HFFc6 (cell line): ENCODE measurements at places on chromosomes 16 and 17. TPM values are rescaled to one million over a fixed set of nuclear protein-coding genes. Genes with fewer than 3 reads are reported as not detected.
A peak's percentile ranks its signal among the peaks of the same experiment; 100 is the strongest.

IRX5 gene
- total RNA-seq: 4.7 and 5.9 TPM in 2 replicates

DNA sequence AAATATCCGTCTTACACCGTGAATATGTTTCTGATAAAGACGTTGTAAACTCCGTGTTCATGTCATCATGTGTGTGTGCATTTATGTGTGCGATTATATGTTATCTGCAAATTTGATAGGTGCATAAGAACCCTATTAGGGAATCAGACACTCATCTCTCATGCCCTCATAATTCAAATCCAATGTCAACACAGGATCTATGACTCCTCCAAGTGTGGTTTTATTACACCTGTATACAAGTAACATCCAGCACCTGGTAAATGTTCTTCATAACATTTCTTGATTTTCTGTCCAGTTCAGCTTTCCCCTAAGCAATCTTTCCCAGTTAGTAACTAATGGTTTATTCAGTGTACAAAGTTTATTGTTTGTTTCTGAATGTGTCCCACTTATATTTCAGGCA, 681.9 kb downstream of the CDH11 start:
- H3K27me3 ChIP-seq: no peaks in the 10 kb centered on the region
- H3K4me1 ChIP-seq: peaks cover 38% of the 10 kb centered on the region
- no peak for DNase-seq
- H3K27ac ChIP-seq: peak overlapping the region; percentile 93
- peak overlapping the region; percentile 35 for H3K4me3 ChIP-seq

TLCD3A gene
- total RNA-seq: 28.2 and 34.3 TPM in 2 replicates

- H3K4me1 ChIP-seq: peaks cover 48% of the 10 kb centered on the region
- DNase-seq: peak; percentile 87
- H3K27me3 ChIP-seq: no peaks in the 10 kb centered on the region; the same call in 1 of the 2 replicates
- peak overlapping the region; percentile 45; the same call in 1 of the 2 replicates for H3K4me3 ChIP-seq
These were observed 16.1 kb upstream of the TNFRSF13B start for GRCh38 chr17:16987830-16988601.

DNA sequence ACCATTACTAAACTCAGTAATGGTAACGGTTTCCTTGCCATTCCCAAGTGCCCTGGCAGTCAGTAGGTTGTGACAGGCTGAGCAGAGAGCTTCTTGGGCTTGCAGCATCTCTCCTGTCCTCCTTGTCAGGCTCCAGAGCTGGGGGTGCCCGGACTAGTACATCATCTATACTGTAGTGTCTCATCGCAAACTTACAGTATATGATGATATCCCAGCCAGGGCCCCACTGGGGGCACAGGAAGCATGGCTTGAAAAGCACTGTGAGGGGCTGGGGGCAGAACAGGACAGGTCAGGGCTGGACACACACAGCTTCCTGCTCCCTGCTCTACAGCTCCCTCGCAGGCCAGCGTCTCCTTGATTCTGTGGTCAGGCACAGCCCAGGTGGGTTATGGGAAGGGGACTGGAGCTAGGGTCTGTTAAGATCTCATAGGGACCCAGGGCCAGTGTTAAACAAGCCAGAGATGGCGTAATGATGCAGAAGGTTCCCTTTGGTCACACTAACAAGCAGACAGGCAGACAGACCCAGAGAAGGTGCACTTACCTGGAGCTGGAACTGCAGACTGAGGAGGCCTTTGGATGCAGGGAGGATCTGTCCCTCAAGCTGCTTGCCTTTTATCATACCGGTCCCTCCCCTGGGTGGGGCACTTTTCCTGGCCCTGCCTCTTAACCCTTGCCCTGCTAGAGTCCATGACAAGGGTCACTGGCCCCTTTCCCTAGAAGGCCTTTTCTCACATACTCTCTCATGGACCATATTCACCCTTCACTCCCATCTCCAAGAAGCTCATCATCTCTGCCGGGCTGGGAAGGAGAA, 6.8 kb downstream of the ERAL1 start:
- DNase-seq: no peak
- no peak overlapping the region for H3K27ac ChIP-seq
- H3K36me3 ChIP-seq: 0 out of 2 replicates have a peak, but pooled peaks cover 9% of the 10 kb centered on the region
- peaks cover 5% of the 10 kb centered on the region for H3K4me1 ChIP-seq
- H3K4me3 ChIP-seq: no peak overlapping the region
